ENCODE measurements at places on chromosomes 5 and 9.
A peak's percentile ranks its signal among the peaks of the same experiment; 100 is the strongest.

DNA sequence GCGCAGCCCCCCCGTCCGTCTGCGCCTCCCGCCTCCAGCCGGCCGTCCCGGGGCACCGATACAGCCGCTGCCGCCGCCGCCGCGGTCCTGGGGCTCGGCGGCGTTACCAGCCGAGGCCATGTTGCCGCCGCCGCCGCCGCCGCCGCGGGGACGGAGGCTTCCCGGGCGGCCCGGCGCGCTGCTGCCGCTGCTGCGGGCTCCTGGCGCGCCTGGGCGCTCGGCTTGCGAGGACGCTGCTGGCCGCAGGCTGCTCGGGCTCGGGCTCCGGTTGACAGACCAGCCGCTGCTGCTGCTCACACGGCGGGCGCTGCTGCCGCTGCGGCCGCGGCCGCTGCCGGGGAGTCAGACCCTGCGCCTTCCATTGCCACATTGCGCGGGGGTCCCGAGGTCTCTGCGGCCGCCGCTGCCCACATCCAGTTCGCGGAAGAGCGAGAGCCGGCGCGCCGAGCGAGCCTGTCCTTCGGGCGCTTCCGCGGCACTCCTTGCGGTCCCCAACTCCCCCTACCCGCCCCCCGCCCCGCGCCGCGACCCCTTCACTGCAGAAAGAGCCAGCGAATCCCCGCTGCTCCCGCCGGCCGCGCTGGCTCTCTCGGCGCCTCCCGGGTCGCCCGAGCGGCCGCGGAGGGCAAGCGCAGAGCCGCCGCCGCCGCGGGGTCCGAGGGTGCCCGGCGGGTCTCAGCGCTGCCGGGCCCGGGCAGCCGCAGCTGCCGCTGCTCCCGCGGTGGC is 8.4 kb downstream of the PTCH1 start:
- no peak for DNase-seq

DNA sequence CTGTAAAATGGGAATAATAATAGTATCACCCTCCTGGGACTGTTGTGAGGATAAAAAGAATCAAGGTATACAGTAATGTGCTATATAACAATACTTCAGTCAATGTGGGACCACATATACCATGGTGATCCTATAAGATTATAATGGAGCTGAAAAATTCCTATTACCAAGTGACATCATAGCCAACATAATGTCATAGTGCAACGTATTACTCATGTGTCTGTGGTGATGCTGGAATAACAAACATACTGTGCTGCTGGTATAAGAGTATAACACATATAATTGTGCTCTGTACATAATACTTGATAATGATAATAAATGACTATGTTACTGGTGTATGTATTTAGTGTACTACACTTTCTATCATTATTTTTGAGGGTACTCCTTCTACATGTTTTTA is 38.1 kb downstream of the LIFR start:
- DNase-seq, result no peak

- no peak for DNase-seq
Observed at GRCh38 chr9:131469356-131469755, 33.4 kb upstream of the POMT1 start.

DNA sequence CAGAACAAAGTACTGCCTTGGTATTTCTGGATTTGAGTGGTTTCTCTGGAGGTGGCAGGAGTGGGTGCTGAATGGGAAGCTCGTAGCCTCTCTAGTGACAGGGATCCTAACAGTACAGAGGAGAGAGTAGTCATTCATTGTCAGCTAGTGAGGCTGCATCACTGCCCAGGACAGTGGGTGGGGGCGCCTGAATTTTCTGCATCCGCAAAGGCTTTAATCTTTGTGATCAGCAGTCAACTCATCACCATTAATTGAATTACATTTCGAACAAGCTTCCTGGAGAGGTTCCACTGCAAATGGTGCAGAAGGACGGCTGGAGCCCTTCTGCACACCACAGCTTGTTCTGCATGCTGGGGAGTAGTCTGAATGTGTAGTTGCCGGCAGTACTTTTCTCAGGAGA is 77.5 kb downstream of the HSPA4 start:
- no peak for DNase-seq

DNA sequence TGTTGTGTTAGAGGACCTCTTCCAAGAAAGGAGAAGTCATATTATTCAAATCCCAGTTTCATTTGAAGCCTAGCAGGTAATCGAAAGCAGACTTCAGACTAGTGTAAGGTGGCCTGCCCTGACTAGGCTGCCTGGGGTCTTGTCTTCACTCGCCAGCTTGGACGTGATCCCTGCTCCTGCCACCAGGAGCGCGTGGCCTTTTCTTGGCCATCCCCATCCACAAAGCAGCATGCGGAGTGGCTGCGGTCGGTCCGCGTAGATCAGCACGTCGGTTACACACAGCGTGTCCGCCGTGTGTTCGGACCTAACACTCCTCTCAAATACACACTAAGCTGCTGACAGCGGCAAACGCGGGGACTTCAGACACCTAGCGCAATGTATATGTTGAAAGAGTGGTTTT is 37.3 kb downstream of the CFAP77 start:
- no peak for DNase-seq

GRCh38 chr9:93683331-93684134 is 107.1 kb downstream of the PHF2 start:
- no peak for DNase-seq

DNA sequence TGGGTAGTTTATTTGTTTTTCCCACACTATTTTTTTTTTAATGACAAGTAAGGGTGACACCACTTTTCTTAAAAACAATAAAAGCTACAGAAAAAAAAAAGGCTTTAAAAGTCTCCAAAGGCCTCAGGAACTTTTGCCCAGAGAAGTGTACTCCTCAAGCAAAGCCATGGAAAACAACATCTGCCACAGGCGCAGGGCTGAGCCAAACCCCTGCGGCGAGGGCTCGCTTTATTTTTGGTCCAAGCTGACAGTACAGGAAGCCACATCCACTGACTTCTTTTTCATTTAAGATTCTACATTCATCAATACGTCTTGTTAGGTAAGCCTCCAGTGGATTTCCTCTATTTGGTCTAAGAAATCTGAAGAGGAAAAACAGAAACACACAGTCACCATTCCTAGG is 51.9 kb upstream of the IFNK start:
- no peak for DNase-seq

- DNase-seq, result no peak
Observed at GRCh38 chr5:61624553-61625136, 292.6 kb downstream of the ZSWIM6 start.

GRCh38 chr5:107396351-107396690 is 274.4 kb downstream of the EFNA5 start:
- DNase-seq, result no peak

DNA sequence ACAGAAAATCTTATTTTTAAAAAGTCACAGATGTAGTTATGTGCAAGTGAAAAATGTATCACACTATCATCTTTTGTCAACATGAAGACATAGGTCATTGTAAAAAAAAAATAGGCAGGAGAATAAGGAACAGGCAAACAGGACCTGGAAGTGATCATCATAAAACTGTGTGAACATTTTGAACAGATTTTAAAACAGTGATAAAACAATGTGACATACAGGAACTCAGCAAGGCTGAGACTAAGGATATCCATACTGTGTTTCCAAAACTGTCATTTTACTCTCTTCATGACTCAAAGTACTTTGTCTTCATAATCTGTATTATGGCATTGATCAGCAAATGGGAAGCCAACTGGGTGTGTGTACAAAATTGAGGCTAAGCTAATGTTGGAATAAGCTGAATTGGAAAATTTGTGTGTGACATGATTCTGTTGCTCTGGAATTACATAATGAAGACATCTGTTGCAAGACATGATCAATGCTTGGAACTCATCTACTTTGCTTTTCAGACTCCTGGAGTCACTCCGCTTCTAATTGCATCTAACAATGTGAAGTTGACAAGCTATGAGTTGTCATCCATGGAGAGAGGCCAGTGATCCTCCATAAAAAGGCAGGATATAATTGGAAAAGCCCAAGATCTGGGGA is 978.7 kb upstream of the NUDT12 start:
- DNase-seq, result no peak

GRCh38 chr5:133440467-133441115 is 171.8 kb downstream of the FSTL4 start:
- no peak for DNase-seq

- DNase-seq, result no peak
Observed at GRCh38 chr5:123875561-123876275, 363.7 kb downstream of the CSNK1G3 start.

DNA sequence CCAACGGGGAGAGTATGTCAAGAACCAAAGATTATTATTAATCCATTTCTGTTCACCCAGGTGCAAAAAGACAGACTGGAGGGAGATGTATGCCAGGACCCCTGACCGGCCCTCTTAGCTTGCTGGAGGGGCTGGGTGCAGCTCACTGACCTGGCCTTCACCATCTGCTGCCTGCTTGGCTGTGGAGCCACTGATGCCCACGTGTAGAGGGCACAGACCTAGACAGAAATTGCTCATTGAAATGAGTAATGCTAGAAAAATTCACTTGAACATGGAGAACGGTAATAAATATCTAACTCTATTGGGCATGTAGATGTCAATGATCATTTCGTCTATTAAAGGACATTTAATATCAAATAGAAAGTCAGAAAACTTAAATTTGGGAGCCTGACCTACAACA is 58.8 kb upstream of the ERCC6L2 start:
- DNase-seq, result no peak

GRCh38 chr5:175820230-175820629 is 51.1 kb upstream of the CPLX2 start:
- DNase-seq, result no peak

DNA sequence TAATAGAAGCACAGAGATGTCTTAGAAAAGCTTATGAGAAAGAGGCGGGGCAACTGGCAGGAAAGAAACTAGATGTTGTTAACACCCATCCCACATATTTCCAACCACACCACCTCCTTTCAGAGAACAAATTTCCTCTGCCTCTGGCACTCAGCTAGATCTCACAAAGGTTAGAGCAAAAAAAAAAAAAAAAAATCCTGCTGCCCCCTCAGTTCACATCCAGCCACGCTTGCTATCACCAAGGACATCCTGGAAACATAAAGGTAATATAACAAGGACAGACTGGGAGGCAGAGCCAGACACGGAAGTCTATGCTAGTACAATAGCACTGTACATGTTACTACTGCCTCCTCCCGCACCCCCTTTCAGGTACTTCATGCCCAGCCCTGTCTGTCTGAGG is 238.0 kb upstream of the PTGER4 start:
- DNase-seq, result peak; percentile 34

DNA sequence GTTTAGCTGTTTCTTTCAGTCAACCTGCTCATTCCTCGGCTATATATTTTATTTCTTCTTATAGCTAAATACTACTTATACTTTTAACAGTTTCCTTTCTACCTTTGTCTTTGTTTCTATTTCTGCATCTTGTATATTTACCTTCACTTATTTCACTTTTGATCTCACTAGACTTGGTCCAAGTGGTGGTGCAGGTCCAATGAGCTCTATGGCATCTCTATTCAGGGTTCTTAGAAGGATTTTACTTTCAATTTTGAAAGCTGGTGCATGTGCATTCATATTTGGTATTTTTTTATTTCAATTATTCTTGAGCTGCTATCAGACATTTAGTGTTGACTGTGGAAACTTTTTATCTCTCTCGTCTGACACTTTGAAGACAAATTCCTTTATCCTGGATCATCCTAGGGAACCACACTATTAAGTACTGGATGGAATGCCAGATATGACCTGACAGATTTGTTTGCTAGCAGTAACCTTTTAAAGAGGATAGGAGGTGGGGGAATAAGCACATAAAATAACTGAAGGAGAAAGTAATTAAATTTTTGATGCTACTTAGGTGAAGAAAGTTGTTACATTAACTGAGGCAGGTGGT is 123.1 kb upstream of the PJA2 start:
- DNase-seq, result no peak

GRCh38 chr9:16363073-16363781 is 507.2 kb downstream of the BNC2 start:
- DNase-seq, result no peak
